HT-29 (cell line): ENCODE measurements at places on chromosomes 11 and 22. TPM values are rescaled to one million over a fixed set of nuclear protein-coding genes. Genes with fewer than 3 reads are reported as not detected.

- DNase-seq, result no peak
Measured at GRCh38 chr11:44774108-44774507, 47.3 kb downstream of the TSPAN18 start.

DNA sequence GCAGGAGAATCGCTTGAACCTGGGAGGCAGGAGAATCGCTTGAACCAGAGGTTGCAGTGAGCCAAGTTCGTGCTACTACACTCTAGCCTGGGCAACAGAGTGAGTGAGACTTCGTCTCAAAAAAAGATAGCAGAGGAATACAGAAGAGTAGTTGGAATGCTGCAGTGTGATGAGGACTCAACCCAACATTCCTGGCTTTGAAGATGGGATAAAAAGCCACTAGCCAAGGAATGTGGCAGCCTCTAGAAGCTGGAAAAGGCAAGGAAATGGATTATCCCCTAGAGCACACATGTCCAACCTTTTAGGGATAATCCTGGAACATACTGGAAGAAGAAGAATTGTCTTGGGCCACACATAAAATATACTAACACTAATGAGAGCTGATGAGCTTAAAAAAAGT is 13.9 kb downstream of the SLC25A17 start:
- DNase-seq, result no peak

DNA sequence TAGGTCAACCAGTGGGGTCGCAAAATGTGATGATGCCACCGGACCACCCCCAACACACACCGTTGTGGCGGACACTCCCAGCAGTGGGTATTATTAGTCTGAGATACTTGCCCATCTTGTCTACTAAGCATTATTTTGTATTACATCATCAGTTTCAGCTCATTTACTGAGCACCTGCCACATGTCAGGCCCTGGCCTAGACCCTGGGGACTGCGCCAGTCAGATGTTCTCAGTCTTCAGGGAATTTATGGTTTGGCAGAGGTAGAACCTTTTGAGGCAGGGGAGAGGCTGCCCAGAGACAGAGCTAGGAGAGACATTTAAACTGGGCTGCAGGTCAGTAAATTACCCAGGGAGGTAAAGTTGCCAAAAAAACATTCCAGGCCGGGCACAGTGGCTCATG is 43.1 kb upstream of the GCAT start:
- DNase-seq, result no peak

DNA sequence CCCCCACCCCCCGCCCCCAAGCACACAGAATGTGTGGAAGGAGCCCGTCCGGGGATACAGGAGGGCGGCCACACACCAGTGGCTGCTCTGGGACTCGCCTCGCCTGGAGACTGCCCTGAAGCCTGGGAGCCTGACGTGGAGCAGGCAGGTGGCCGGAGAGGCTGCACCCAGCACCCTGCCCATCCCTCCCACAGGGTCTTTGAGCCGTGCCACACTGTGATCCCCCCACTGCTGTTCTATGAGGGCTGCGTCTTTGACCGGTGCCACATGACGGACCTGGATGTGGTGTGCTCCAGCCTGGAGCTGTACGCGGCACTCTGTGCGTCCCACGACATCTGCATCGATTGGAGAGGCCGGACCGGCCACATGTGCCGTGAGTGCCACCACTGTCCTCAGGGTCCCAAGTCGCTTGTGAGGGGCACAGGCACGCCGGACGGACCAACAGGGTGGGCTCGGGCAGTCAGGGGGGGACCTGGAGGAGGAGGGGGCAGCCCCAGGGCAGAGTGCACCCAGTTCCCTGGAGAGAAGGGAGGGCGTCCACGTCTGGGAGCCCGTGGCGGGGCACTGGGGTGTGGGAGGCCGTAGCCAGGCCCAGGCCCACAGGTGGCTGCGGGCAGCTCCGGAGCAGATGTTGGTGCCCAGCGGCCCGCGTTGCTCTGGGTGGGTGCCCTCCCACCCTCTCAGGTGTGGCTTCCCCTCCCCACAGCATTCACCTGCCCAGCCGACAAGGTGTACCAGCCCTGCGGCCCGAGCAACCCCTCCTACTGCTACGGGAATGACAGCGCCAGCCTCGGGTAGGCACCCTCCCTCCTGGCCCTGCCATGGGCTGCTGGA is 27.0 kb upstream of the MUC5B start:
- no peak for DNase-seq

TMEM121B gene
- total RNA-seq, result 0.05 TPM in 1 of 2 replicates, not detected in the other

SAA2 gene
- total RNA-seq, result not detected in 2 replicates

TRAF6 gene
- total RNA-seq, result 4.9 and 5.7 TPM in 2 replicates

RTN4R gene
- total RNA-seq, result 41.7 and 45.7 TPM in 2 replicates
